Small intestine (tissue), 16 donors: ENCODE measurements at places on chromosomes 6 and 20.
A peak's percentile ranks its signal among the peaks of the same experiment; 100 is the strongest.

GRCh38 chr6:39197521-39197920, 31.8 kb downstream of the KCNK5 start:
- no peaks in the 10 kb centered on the region for H3K27me3 ChIP-seq
- peaks cover 8% of the 10 kb centered on the region for H3K4me1 ChIP-seq
- peaks cover 71% of the 10 kb centered on the region for H3K36me3 ChIP-seq
- H3K4me3 ChIP-seq = no peak overlapping the region
- peak overlapping the region; percentile 88 for H3K27ac ChIP-seq

GRCh38 chr6:116450769-116451740, 10.1 kb upstream of the CALHM6 start:
- H3K4me1 ChIP-seq = no peaks in the 10 kb centered on the region
- no peaks in the 10 kb centered on the region for H3K36me3 ChIP-seq
- DNase-seq = no peak

- H3K4me3 ChIP-seq = no peak overlapping the region
- H3K36me3 ChIP-seq = no peaks in the 10 kb centered on the region
- no peaks in the 10 kb centered on the region for H3K27me3 ChIP-seq
- H3K4me1 ChIP-seq = no peaks in the 10 kb centered on the region
- no peak overlapping the region for H3K27ac ChIP-seq
- no peak for DNase-seq
Observed at GRCh38 chr6:2429460-2429859, 184.1 kb upstream of the GMDS start.

- H3K36me3 ChIP-seq = no peaks in the 10 kb centered on the region
- H3K4me3 ChIP-seq = no peak overlapping the region
- DNase-seq = no peak
- H3K4me1 ChIP-seq = no peaks in the 10 kb centered on the region
- H3K27ac ChIP-seq = no peak overlapping the region
- no peaks in the 10 kb centered on the region for H3K27me3 ChIP-seq
Observed at GRCh38 chr6:82894653-82895259, 170.9 kb downstream of the UBE3D start.

DNA sequence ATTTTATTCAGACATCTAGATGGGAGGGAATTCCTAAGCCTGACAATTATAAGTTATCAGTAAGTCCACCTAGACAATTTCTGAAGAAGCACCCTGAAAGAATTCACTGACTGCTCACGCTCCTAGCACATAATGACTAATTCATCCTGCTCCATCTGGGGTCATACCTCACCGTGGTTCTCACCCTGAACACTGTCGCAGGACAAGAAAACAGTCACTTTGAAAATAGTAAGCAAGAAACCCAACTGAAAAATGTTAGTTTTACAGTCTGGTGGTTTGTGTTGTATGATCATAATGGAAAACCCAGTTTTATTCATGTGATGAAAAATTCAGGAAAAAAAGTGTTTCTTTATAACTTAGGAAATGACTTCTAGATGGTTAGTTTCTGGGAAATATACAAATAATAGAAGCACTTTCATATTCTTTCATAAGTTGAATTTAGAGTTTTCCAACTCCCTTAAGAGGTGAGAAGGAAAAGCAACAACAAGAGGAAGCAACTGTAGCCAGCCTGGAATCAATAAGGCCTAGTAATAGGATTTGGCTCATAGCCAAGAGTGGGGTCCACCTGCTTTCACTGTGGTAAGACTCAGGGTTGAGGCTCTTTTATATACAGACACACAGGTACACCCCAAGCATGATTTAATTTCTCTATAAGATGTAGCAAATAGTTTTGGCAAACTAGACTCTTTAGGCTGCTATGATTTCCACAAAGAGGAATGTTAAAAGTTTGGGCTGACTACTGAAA, 94.1 kb downstream of the HIVEP2 start:
- no peak for DNase-seq
- no peak overlapping the region for H3K27ac ChIP-seq
- peaks cover 26% of the 10 kb centered on the region for H3K4me1 ChIP-seq
- H3K36me3 ChIP-seq = no peaks in the 10 kb centered on the region
- H3K4me3 ChIP-seq = no peak overlapping the region

DNA sequence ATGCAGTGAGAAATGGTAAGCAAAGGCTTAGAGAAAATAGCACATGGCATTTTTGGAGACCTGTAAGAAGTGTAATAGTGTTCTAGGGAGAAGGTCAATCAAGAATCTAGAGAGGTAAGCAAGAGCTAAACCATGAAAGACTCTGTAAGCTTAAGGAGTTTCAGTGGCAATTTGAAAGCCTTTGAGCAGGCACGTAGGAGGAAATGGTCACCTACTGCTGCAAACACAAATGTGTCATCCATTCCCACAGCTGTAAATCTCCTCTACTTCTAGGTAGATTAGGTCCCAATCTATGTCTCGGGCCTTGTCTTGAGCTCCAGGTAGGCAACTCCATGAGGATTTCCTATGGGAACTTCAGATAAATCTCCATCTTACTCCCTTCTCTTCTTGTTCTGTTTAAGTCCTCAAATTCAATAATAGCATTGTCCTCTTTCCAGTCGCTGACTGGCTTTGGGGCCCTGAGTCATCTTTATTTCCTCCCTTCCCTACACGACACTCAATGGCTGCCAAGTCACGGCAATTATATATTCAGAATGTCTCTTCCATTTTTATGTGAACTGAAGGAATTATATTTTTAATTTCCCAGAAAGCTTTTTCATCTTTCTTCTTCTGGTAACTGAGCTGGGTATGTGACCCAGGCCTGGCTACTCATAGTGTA, 24.2 kb upstream of the PAQR8 start:
- no peak for DNase-seq
- H3K27me3 ChIP-seq = no peaks in the 10 kb centered on the region
- H3K36me3 ChIP-seq = no peaks in the 10 kb centered on the region
- H3K4me1 ChIP-seq = peaks cover 5% of the 10 kb centered on the region
- H3K27ac ChIP-seq = no peak overlapping the region
- H3K4me3 ChIP-seq = no peak overlapping the region

GRCh38 chr6:41074692-41075436, 2.1 kb downstream of the NFYA start:
- no peak overlapping the region for H3K4me3 ChIP-seq
- DNase-seq = no peak
- H3K27me3 ChIP-seq = no peaks in the 10 kb centered on the region
- H3K36me3 ChIP-seq = no peaks in the 10 kb centered on the region

- no peaks in the 10 kb centered on the region for H3K4me1 ChIP-seq
- no peak overlapping the region for H3K27ac ChIP-seq
- no peak for DNase-seq
- H3K27me3 ChIP-seq = peaks cover 23% of the 10 kb centered on the region
- H3K36me3 ChIP-seq = no peaks in the 10 kb centered on the region
- no peak overlapping the region for H3K4me3 ChIP-seq
Observed at GRCh38 chr6:28651161-28651560, 125.5 kb downstream of the GPX5 start.

DNA sequence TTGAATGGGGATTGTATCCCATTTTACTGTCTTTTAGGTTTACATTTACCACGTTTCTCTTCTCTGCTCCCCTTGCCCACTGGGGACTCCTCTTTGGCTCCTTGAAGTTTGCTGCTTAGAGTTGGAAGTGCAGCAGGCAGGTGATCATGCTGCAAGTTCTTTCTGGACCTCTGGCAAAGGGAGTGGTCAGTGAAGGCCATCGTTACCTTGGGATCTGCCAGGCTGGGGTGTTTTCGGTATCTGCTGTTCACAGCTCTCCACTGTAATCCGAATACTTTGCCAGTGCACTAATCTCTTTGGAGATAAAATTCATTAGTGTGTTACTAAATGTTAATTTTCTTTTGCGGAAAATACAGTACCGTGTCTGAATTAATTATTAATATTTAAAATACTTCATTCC, 9.1 kb upstream of the EFCAB8 start:
- H3K36me3 ChIP-seq = peaks cover 18% of the 10 kb centered on the region
- DNase-seq = no peak
- no peak overlapping the region for H3K4me3 ChIP-seq
- no peak overlapping the region for H3K27ac ChIP-seq

- no peaks in the 10 kb centered on the region for H3K36me3 ChIP-seq
- H3K4me3 ChIP-seq = no peak overlapping the region
- H3K27me3 ChIP-seq = peaks cover 2% of the 10 kb centered on the region
- DNase-seq = peak; percentile 50
- H3K27ac ChIP-seq = no peak overlapping the region
Observed at GRCh38 chr6:16964553-16965499, 137.0 kb upstream of the STMND1 start.

GRCh38 chr20:31710423-31711108, 12.1 kb downstream of the BCL2L1 start:
- H3K4me1 ChIP-seq = peaks cover 32% of the 10 kb centered on the region
- no peak for DNase-seq
- H3K27me3 ChIP-seq = no peaks in the 10 kb centered on the region
- H3K36me3 ChIP-seq = no peaks in the 10 kb centered on the region

DNA sequence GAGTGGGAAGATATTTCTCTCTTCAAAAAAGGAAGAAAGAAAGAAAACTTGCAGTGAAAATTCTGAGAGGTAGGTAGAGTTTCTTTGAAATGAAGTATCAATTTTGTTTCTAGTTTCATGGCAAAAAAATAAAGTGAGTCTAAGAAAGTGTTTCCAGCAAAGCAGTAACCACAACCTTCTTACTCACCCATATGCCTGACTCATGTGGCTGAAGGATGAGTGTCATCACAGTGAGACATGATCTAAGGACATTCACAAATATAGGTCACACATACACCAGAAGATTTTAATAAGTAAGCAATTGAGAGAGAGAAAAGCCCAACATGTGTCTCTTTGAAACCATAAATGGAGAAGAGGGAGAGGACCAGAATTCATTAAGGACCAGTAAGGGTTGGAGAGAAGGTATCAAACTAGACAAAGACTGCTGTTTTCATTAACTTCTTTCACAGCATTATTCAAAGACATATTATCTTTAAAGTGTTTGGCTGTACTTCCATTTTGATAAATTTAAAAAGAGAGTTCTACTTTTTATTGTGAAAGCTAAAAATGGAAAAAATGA, 169.5 kb downstream of the FRK start:
- no peak overlapping the region for H3K27ac ChIP-seq
- no peak for DNase-seq
- no peaks in the 10 kb centered on the region for H3K36me3 ChIP-seq
- H3K4me3 ChIP-seq = no peak overlapping the region
- no peaks in the 10 kb centered on the region for H3K4me1 ChIP-seq

DNA sequence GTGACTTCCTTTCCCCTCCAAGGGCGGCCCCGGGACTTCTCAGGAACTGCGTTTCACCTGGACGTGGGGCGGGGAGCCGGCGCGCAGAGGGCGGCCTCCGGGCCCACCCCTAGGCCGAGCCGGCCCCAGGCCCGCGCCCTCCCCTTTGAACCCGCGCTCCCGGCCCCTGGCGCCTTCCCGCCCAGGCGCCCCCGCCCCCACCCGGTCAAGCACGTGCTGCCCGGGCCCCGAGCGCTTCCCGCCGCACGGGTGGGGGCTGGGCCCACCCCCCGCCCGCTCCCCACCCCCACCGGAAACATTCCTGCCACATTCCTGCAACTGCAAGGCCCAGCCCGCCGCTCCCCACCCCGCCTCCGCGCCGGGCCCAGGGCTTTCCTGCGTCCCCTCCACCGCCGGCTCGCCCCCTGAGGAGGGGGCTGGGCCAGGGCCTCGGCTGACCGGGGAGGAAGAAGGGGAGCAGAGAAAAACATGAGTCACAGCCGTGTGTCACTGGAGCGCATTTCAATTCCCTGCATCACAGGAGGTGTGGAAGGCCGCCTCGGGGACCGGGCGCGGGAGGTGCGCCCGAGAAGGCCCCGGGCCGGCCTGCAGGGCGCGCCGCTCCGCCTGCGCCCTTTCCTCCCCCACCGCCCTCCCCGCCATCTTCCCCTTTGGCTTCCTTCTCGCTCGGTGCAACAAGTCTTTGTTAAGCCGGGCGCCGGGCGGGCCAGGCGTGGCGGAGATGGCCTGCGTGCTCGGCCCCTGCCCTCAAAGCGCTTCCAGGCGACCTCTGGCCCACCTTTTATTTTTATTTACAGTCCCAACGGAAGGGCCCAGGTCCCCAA, 1.2 kb upstream of the HMGA1 start:
- peak overlapping the region; percentile 99 for H3K27ac ChIP-seq
- peaks cover 5% of the 10 kb centered on the region for H3K4me1 ChIP-seq
- no peaks in the 10 kb centered on the region for H3K36me3 ChIP-seq
- H3K27me3 ChIP-seq = no peaks in the 10 kb centered on the region
- H3K4me3 ChIP-seq = peak overlapping the region; percentile 76
- DNase-seq = peak; percentile 88

DNA sequence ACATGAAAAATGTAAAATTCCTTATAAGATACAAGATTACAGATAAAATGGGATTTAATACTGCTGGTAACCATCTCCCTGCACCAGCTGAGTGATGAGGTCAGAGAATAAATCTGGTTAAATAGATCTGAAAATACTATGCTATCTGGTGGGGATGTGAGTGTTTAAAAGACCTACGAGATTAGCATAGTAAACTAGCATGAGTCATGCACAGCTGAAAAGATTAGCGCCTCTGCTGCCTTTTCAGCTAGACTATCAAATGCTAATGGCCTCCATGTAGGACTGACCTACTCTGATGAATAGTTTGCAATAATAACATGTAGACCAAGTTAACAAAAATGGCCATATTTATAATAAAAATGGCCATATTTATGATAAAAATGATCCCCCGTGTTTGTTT, 553.3 kb downstream of the C6orf118 start:
- no peak for DNase-seq
- no peak overlapping the region for H3K27ac ChIP-seq
- no peak overlapping the region for H3K4me3 ChIP-seq
- H3K36me3 ChIP-seq = no peaks in the 10 kb centered on the region
- no peaks in the 10 kb centered on the region for H3K4me1 ChIP-seq

GRCh38 chr20:4548552-4548951, 173.2 kb upstream of the PRND start:
- peaks cover 5% of the 10 kb centered on the region for H3K4me1 ChIP-seq
- H3K27me3 ChIP-seq = no peaks in the 10 kb centered on the region
- no peak overlapping the region for H3K4me3 ChIP-seq

- H3K27ac ChIP-seq = no peak overlapping the region
- H3K36me3 ChIP-seq = no peaks in the 10 kb centered on the region
- H3K4me1 ChIP-seq = no peaks in the 10 kb centered on the region
- no peaks in the 10 kb centered on the region for H3K27me3 ChIP-seq
- no peak overlapping the region for H3K4me3 ChIP-seq
Observed at GRCh38 chr20:20887593-20888265, 175.3 kb upstream of the RALGAPA2 start.

- H3K27ac ChIP-seq = peak overlapping the region; percentile 46
- H3K27me3 ChIP-seq = no peaks in the 10 kb centered on the region
Observed at GRCh38 chr20:50636601-50637540, 54.5 kb downstream of the RIPOR3 start.

DNA sequence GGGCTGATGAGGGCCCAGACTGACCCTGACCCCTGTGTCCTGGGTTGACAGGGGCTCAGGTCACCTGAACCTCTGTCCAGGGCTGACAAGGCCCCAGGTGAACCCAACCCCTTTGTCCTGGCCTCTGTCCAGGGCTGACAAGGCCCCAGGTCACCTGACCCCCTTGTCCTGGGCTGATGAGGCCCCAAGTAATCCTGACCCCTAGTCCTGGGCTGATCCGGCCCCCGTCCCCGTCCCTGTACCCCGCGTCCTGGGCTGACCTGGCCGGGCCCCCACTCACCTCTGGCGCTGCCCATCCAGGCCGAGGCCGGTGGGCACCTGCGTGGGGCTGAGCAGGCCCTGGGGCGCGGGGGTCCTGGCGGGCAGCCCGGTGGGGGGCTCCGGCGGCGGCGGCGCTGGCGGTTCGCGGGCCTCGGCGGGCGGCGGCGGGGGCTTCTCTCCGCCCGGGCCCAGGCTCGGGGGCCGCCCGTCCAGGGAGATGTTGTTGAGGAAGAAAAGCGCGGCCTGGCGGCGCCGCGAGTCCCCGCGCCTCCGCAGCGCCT, 379 bp downstream of the CABLES2 start:
- no peaks in the 10 kb centered on the region for H3K27me3 ChIP-seq
- peak overlapping the region; percentile 93 for H3K4me3 ChIP-seq
- no peaks in the 10 kb centered on the region for H3K4me1 ChIP-seq
- peaks cover 54% of the 10 kb centered on the region for H3K36me3 ChIP-seq
- DNase-seq = no peak

- H3K27ac ChIP-seq = no peak overlapping the region
- no peaks in the 10 kb centered on the region for H3K36me3 ChIP-seq
- no peak overlapping the region for H3K4me3 ChIP-seq
- peaks cover 4% of the 10 kb centered on the region for H3K4me1 ChIP-seq
Observed at GRCh38 chr6:10429638-10430427, 15.0 kb upstream of the TFAP2A start.
